ENCODE measurements at places on chromosomes 11 and 22.

GRCh38 chr22:45399712-45400445 is 13.5 kb downstream of the SMC1B start:
- no peak for DNase-seq

- no peak for DNase-seq
Observed at GRCh38 chr11:100741866-100742625, 55.0 kb downstream of the ARHGAP42 start.

- DNase-seq, result no peak
Observed at GRCh38 chr11:133070791-133071190, 461.5 kb downstream of the OPCML start.

DNA sequence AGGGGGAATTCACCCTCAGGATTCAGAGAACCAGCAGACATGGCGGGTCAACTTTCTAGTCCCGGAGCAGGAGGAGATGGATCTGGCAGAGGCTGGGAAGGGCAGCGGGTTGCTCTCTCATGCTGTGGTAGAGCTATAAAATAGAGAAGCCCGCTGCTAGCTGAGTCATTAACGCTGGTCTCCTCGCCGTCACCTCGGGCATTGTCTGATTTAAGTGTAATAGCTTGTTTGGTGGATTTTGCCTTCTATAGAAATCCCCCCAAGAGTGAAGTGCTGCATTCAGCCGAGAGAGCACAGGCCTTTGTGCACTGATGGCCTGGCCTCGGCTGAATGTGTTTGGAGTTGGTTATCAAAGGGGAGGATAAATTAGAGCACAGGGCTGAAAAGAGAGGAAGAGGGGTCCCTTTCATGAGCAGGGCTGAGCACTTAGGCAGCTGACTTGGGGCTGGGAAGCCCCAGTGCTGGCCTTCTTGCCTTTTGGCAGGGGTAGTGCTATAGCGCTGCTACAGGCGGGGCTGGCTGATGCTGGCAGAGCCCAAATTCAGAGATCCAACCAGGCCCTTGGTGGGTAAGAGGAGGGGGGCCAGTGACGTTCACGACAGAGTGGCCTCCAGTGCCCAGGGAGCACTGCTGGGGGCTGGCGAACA is 161.1 kb upstream of the CADM1 start:
- DNase-seq, result no peak

DNA sequence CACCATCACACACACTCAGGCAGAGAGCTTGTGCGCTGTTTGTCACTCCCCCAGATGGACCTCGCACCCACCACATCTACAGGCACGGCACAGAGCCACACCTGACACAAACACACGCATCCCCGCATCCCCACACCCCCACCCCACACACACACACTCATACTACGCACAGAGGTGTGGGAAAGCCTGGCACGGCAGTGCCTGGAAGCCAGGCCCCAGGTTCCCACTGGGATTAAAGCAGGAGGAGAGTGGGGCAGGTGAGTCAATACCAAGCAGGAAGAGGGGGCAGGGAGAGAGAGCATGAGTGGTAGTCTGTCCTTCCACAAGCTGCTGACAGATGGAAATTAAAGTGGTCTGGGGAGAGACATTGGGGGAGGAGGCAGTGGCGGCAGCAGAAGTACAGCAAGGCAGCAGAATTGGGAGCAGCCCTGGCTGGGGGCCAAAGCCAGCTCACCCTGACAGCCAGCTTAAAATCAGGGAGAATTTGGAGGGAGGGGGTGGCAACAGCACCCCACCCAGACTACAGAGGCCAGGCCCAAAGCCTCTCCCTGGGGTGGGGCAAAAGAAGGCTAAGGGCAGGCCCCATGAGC is 20.7 kb downstream of the TNKS1BP1 start:
- DNase-seq, result no peak

DNA sequence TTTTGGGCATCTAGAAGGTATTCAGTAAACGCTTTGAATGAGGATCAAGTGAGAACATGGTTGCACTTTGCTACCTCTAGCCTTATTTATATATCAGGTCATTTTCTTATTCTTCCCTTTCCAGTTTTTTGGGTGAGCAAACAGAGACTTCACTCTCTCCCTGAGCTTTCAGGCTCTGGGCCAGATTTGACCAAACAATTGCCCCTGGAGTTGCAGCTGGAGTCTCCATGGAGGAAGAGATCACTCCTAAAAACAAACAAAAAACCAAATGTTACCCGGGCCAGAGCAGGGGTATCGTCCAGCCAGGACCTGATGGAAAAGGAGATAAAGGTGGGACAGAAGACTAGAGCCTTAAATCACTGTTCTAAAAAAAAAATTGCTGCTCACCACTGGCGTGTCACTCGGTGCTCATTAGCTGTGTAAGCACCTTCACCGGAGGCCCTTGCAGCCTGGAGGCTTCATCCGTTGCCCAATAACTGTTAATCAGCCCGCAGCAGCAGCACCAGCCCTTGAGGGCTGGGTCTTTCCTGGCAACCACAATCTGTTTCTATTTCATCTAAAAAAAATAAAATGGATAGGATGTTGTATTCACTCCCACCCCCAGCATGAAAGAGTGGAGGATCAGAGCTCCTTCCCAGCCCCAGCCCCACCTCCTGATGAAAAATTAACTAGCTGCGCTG is 125.0 kb downstream of the PKNOX2 start:
- no peak for DNase-seq

- DNase-seq, result peak; percentile 2
Observed at GRCh38 chr11:69166218-69167115, 10.7 kb downstream of the SMIM38 start.

DNA sequence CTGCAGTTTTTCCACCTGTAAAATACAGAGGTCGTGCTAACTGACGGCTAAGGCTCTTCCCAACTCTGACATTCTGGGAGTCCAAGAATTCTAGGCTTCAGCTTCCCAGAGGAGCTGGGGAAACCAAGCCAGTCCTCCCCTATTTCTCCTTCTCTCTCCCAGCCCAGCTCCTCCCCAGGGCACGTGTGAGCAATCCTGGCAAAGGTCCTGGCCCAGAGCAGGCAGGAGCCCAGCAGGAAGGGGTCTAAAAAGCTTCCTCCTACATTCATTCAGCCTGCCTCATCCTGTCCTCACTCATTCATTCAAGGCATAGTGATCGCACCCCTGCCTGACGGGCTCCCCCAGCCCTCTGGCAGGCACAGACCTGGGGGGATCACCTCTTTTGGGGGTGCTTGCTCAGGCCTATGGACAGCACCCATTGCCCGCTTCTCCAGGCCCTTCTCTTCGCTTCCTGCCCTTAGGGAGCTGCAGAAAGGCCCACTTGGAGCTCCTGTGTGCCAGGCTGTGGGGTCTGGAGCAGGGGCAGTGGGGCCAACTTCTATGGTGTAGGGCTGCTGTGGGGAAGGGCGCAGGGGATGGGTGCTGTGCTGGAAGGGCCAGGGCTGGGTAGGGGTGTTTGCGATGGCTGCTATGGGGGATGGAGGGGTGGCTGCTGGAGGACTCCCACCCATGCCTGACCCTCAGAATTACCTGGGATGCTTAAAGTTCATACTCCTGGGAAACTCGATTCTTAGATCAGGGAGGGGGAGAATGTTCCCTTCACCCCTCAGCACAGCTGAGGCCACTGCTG is 9.8 kb downstream of the KCNC1 start:
- no peak for DNase-seq

GRCh38 chr22:29122041-29122440 is 49.2 kb downstream of the KREMEN1 start:
- DNase-seq, result no peak

Measured in CD4-positive, alpha-beta T cell treated with Interleukin-12 subunit alpha and Interleukin-12 subunit beta, for 1 hour (primary cell).